ENCODE measurements at places on chromosomes 6 and 20. TPM values are rescaled to one million over a fixed set of nuclear protein-coding genes. Genes with fewer than 3 reads are reported as not detected.

GRCh38 chr6:97440590-97441176 is 157.7 kb upstream of the MMS22L start:
- no peak overlapping the region for H3K27ac ChIP-seq
- no peak for DNase-seq
- no peaks in the 10 kb centered on the region for H3K4me1 ChIP-seq
- H3K27me3 ChIP-seq = no peaks in the 10 kb centered on the region
- no peaks in the 10 kb centered on the region for H3K36me3 ChIP-seq
- no peak overlapping the region for H3K4me3 ChIP-seq

GRCh38 chr6:137033828-137034227 is 10.9 kb downstream of the IL20RA start:
- H3K27ac ChIP-seq = no peak overlapping the region
- no peak for DNase-seq
- H3K36me3 ChIP-seq = no peaks in the 10 kb centered on the region
- no peaks in the 10 kb centered on the region for H3K27me3 ChIP-seq
- H3K4me1 ChIP-seq = no peaks in the 10 kb centered on the region

Gene TFAP2A
- total RNA-seq = 0.14 TPM

Gene MAD2L1BP
- 7.5 TPM for total RNA-seq

Measured in pancreas (tissue), 10 donors.